MM.1S (cell line): ENCODE measurements at places on chromosomes 6 and 20.

- DNase-seq = no peak
Measured at GRCh38 chr6:155710704-155711103, 255.1 kb upstream of the NOX3 start.

DNA sequence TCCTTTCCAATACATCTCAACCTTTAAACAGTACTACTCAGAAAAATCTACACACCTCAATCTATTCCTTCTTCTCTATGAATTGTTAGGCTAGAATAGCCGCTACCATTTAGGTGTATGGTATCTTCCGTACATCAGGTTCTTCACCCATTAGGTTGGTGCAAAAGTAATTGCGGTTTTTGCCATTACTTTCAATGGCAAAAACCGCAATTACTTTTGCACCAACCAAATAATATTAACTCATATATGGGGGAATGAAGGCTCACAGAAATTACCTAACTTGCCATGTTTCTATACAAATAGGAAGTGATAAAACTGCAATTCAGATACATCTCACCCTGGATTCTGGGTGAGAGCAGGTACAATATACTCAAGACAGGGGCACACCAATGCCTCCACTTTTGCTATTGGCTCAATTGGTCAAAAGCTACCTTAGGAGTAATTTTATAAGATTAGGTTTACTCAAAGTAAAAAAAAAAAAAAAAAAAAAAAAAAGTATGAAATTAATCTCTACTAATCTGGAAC lies 37.7 kb upstream of the ARHGAP18 start:
- DNase-seq = no peak

DNA sequence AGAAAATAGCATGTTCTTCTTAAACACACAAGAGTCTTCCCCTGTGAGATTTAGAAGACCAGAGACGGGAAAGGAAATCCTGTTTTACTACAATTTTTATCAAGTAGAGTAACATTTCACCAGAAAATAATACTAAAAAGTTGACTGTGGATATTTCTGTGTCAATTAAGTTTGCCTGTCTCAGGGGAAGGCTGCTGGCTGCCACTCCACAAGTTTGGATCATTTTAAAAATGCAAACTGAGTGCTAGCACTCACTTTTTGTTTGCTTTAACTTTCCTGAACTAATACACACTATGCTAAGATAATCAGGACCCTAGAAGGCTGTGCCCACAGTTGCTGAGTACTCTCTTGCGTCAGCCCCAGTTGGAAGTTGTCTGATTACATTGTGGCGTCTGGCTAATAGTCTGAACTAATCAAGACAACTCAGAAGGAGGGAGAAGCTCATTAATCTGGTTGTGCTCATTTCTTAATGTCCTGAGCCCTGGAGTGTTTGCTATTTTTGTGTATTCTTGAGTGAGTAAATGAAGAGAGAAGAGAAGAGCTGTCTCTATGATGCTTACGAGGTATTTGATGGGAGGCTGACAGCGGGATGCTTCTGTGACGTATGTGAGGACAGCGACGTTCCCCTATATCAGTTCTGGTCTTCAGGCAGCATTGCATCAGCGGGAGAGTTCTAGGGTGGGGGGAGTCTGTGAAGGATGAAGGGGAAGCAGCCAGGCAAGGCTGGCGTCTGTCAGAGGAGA lies 664.2 kb downstream of the QKI start:
- no peak for DNase-seq

- DNase-seq = no peak
Measured at GRCh38 chr6:163668061-163668426, 253.5 kb downstream of the QKI start.

DNA sequence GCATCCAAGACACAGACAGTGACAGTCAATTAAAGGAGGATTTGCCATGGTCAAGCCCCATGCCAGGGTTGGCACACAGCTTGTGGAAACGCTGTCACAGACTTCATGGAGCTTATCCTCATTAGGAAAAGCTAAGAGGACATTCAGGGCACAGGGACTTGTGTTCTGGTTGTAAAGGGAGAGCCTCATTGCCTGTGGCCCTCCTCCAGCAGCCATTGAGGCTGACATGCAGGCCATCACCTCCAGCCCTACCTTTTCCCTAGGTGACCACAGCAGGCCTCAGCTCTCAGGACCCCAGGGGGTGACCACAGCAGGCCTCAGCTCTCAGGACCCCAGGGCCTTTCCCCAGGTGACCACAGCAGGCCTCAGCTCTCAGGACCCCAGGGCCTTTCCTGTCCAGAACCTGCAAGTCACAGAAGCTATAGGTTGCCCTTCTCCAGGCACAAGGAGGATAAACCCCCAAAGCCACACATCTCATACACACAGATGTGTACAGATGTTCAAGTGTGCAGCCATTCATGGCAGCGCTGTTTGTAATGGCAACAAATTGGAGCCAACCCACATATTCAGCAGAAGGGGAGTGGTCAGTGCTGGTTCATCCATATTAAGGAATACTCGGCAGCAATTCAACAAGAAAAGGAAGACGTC lies 26.1 kb downstream of the DUSP22 start:
- DNase-seq = no peak

- DNase-seq = no peak
Measured at GRCh38 chr6:158028876-158029275, 47.2 kb downstream of the SYNJ2 start.

GRCh38 chr6:159134701-159135364 lies 34.4 kb upstream of the FNDC1 start:
- DNase-seq = peak; percentile 48

GRCh38 chr20:24953621-24954133 lies 4.6 kb downstream of the CST7 start:
- no peak for DNase-seq

DNA sequence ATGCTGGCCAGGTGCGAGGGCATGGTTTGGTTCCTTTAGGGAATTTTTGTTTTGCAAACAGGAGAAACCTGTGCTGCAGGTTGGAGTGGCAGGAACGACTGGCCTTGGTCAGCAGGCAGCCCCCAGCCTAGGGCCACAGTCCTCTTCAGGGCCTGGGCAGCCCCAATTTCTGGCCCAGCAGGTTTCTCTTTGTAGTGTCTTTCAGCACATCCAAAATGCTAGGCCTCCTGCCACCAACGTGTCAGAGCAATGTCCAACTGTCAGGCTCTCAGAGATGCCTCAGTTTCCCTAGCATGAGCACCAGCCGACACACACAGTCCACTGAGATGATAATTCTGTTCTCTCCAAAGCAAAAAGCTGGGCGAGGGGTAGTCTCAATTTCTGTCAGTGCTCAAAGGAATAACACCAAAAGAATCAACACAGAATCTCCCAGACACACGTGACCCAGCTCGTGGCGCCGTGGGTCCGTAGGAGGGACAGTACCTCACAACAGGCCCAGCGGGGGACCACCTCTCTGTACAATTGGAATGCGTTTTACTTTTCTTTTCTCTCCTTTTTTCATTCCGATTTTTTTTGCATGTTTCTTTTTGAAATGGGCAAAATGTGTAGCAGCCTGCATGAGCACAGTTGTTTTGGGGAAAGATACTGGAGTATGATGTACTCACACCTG lies 125.9 kb downstream of the TAF4 start:
- no peak for DNase-seq
